ENCODE measurements at places on chromosomes 1 and 21. TPM values are rescaled to one million over a fixed set of nuclear protein-coding genes. Genes with fewer than 3 reads are reported as not detected.

PRKAA2 gene
- total RNA-seq = 2.5 TPM

FAM167B gene
- total RNA-seq = not detected

CCDC181 gene
- total RNA-seq = 2.2 TPM

ENSA gene
- 123 TPM for total RNA-seq

U2AF1 gene
- total RNA-seq = 24.0 TPM

ZBTB8B gene
- total RNA-seq = not detected

B3GALT5 gene
- 0.08 TPM for total RNA-seq

NPR1 gene
- total RNA-seq = 1.0 TPM

GBP2 gene
- total RNA-seq = 5.8 TPM

HES3 gene
- not detected for total RNA-seq

SLC44A5 gene
- 0.08 TPM for total RNA-seq

HPCA gene
- total RNA-seq = not detected

PIK3R3 gene
- total RNA-seq = 2.2 TPM

CCDC24 gene
- total RNA-seq = 1.8 TPM

CYP4A22 gene
- not detected for total RNA-seq

OR10J1 gene
- not detected for total RNA-seq

USH2A gene
- total RNA-seq = not detected

EFNA3 gene
- 1.7 TPM for total RNA-seq

KRTAP19-1 gene
- total RNA-seq = not detected

FHAD1 gene
- 0.39 TPM for total RNA-seq

CACNA1S gene
- total RNA-seq = not detected

ZNF648 gene
- total RNA-seq = not detected

WARS2 gene
- total RNA-seq = 10.1 TPM

LRRC39 gene
- not detected for total RNA-seq

SEMA4A gene
- 0.65 TPM for total RNA-seq

LRRIQ3 gene
- total RNA-seq = 0.91 TPM

SLC6A9 gene
- 10.5 TPM for total RNA-seq

ZNF593OS gene
- not detected for total RNA-seq

C1orf210 gene
- total RNA-seq = not detected

IL19 gene
- total RNA-seq = not detected

PTGER3 gene
- total RNA-seq = 0.39 TPM

TAF5L gene
- total RNA-seq = 12.8 TPM

RO60 gene
- 118 TPM for total RNA-seq

C1orf94 gene
- total RNA-seq = not detected

LRRN2 gene
- not detected for total RNA-seq

CELA3B gene
- not detected for total RNA-seq

RIPPLY3 gene
- not detected for total RNA-seq

HMCN1 gene
- total RNA-seq = 6.9 TPM

ANKRD34A gene
- total RNA-seq = 1.0 TPM

HPDL gene
- total RNA-seq = 1.3 TPM

DAP3 gene
- total RNA-seq = 82.8 TPM

SPRR2E gene
- total RNA-seq = not detected

TTLL7 gene
- total RNA-seq = 5.6 TPM

BLACAT1 gene
- not detected for total RNA-seq

FGR gene
- total RNA-seq = not detected

GUCA2B gene
- total RNA-seq = not detected

CD34 gene
- 2.1 TPM for total RNA-seq

UBL4B gene
- not detected for total RNA-seq

HCRTR1 gene
- not detected for total RNA-seq

TMEM52 gene
- total RNA-seq = 0.65 TPM

RSPO1 gene
- total RNA-seq = 0.08 TPM

FCGR1A gene
- total RNA-seq = not detected

ADSS2 gene
- total RNA-seq = 34.9 TPM

SERTAD4 gene
- total RNA-seq = 1.3 TPM

SERPINC1 gene
- total RNA-seq = 0.13 TPM

CASQ1 gene
- total RNA-seq = not detected

All from epithelial cell of alveolus of lung (primary cell).